Muscle of leg (tissue), 16 donors: ENCODE measurements at places on chromosomes 2 and 18. TPM values are rescaled to one million over a fixed set of nuclear protein-coding genes. Genes with fewer than 3 reads are reported as not detected.

- H3K4me1 ChIP-seq = no peaks in the 10 kb centered on the region
- peaks cover 3% of the 10 kb centered on the region for H3K36me3 ChIP-seq
- DNase-seq = no peak
- H3K4me3 ChIP-seq = no peak overlapping the region
Measured at GRCh38 chr2:112189001-112189556, 50.9 kb downstream of the FBLN7 start.

CNTNAP5 gene
- 0.13 TPM for total RNA-seq

TUBA3E gene
- not detected for total RNA-seq

SRD5A2 gene
- total RNA-seq = under 0.01 TPM

GRCh38 chr2:26537826-26538475 lies 60.0 kb upstream of the OTOF start:
- H3K27me3 ChIP-seq = peaks cover 7% of the 10 kb centered on the region
- no peaks in the 10 kb centered on the region for H3K36me3 ChIP-seq
- no peak overlapping the region for H3K4me3 ChIP-seq
- no peak for DNase-seq
- peaks cover 13% of the 10 kb centered on the region for H3K4me1 ChIP-seq
- no peak overlapping the region for H3K27ac ChIP-seq

- H3K4me3 ChIP-seq = no peak overlapping the region
- H3K27me3 ChIP-seq = no peaks in the 10 kb centered on the region
- no peak for DNase-seq
- no peaks in the 10 kb centered on the region for H3K4me1 ChIP-seq
- no peaks in the 10 kb centered on the region for H3K36me3 ChIP-seq
Measured at GRCh38 chr2:233679196-233679595, 2.5 kb upstream of the UGT1A7 start.
